ENCODE measurements at places on chromosomes 5 and 9.

GRCh38 chr5:35785601-35786085, 71.0 kb upstream of the IL7R start:
- no peak for DNase-seq

DNA sequence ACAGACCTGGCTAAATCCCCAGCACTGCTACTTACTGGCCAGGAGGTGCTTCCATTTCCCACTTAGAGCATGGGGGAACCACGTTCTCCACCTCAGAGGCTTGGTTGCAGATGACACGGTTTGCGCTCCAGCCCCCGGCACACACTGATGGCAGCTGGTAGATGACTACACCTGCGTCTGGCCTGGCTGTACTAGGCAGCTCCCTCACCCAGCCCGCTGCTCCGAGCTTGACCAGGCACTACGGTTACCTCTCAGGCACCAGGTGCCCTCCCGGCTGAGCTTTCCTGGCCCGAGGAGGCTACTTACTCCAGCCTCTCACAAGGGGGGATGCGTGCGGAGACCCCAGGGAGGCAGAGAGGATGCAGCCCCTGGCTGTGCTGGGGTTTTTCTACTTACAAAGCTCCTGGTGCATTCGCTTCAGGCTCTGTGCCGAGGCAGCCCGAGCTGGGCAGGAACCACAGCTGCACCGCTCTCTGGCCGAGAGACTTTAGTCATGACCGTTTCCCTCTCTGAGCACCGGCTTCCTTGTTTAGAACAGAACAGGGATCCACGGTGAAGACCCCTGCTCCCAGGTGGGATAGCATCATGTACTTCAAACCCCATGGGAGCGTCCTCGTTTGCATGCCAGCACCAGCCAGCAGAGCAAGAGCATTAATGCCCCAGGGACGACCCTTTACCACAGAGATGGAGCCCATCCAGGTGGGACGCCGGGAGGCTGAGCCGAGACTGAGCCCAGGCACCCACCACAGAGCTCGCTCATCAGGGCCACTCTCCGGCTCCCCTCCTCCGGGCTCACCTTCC, 7.6 kb upstream of the GBGT1 start:
- DNase-seq: no peak

- no peak for DNase-seq
These were observed 11.9 kb downstream of the LPCAT1 start for GRCh38 chr5:1511651-1512540.

DNA sequence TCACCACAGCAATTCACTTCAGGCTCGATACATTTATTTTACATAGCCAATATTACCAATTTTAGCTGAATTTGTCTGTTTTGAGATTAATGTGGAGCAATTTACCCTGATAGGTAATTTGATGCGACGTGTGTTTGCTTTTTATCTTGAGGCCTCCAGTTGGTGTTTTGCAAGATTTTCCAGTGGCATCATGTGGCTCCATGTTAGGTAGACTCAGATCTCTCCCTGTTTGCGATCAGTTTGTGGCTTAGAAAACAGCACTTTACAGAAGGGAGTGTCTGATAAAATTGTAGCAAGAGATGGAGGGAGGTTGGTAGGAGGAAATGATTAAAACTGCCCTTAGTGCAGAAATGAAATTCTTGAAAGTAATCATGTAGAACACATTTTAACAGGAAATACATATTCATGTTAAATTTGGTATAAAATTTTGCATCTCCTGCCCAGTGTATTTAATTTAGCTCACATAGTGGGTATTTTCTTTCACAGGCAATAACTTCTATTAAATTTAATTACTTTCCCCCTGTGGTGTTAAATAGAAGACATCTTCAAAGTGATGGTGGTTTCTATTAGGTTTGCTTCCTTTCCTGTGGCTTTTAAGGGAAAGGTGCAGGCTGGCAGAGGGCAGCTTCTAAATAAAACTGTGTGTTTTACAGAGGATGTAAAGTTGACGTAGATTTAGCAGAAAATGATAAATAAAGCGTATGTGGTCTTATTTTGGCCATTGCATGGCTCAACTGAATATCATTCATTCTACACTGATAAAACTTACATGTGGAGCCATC, 135.8 kb downstream of the KDM4C start:
- DNase-seq: no peak

DNA sequence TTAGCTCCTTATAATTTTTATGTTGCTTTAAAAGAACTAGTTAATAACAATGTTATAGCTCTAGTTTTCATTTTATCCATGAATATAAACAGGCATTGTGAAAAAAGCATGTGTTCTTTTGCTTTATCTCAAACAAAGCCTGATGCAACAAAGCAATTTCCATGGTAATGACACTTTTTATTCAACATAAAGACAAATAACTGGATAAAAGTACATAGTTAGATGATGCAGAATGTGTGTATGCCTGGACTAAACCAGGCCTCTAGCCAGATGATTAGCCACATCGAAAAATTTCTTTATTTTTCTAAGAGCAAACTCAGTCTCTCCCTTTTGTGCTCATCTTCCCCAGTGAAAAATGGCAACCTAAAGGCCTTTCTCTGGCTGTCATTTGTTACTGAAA, 125.6 kb upstream of the TARS1 start:
- no peak for DNase-seq

GRCh38 chr5:57450991-57451876, 31.4 kb downstream of the ACTBL2 start:
- DNase-seq: no peak

DNA sequence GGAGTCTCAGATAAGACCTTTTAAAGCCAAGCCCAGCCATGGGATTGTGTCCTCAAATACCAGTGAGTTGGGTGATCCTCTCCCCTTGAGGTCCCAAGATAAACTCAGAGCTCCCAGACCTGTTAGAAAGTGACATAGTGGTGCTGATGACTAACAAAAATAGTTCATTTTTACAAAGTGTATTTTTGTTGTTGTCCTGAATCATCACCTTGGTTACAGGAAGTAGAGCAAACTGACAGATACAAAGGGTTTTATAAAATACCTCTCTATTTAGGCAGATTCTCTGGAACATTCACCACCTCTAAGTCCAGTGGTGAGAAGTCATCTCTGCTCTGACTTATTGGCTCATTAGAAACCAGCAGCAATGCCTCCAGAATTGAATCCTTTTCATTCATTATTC, 259.3 kb downstream of the CEMIP2 start:
- no peak for DNase-seq

- DNase-seq: no peak
These were observed 9.8 kb upstream of the PRRX2 start for GRCh38 chr9:129655696-129656095.

- no peak for DNase-seq
These were observed 37.9 kb downstream of the ADRB2 start for GRCh38 chr5:148864113-148864841.

DNA sequence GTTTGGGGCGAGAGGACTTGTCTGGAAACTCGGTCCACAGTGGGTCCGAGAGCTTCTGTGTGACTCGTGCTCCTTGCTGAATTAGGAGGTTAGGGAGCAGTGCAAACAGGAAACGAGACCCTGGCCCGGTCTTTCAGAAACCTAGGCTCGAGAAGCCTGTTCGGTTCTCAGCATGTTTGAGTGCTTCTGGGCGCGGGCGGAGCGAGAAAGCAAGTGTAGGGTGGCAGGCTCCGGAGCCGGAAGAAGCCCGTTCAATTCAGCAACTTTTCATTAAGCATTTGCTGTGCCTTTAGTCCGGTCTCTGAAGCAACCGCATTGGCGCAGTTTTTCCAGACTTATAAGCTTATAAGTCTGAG, 547 bp downstream of the CLTA start:
- no peak for DNase-seq

GRCh38 chr9:18327121-18327520, 146.8 kb upstream of the ADAMTSL1 start:
- DNase-seq: no peak

DNA sequence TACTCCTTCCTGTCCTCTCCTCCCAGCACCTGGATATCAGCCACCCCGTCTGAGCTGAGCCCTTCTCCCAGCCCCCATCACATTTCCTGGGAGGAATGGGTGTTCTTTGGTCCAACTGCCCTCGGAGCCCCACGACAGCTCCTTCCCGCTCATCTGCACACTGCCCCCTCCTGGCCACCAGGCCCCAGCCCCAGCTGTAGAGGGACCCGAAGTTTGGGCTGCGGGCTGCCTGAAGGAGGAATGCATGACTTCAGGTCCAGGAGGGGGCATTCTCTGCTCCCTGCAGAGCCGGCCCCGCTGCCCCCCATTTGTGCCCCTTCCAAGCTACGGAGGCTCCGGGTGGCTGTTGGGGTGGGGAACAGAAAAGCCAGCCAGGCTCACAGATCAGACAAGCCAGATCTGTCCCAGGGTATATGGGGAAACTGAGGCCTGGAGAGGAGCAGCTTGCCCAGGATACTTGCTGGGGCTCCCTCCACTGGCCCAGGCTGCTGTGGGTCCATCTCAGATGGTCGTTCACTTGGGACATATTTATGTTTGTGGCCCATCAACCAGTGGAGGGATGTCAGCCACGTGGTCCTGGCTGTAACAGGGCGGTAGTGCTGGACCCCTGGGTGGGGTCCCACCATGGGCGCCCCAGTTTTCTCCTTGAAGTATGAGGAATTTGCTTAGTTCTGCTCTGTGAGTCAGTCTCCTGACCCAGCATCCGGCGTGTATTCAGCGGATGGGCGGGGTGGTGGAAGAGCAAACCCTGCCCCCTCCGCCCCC, 33.1 kb downstream of the DAB2IP start:
- no peak for DNase-seq

DNA sequence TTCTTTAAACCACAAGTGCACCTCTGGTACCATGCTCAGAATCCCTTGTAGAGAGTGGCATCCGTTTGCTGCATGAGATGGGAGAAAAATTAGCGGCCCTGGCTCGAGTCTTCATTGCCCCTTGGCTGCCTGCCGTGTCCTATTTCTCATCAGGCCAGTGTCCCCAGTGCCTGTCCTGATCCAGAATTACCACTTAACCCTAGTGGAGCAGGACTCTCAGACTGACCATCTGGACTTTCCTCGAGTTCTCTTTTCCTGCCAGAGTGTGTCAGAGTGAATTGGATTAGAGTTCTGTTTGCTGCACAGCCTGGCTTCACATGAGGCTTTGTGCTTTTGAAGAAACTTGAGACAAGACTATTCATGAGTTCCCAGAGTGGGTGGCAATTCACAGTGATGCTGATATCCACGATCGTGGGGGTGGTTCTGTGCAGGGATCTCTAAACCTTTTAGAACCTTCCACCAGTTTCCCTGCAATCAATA, 92.6 kb downstream of the C9orf152 start:
- DNase-seq: no peak

DNA sequence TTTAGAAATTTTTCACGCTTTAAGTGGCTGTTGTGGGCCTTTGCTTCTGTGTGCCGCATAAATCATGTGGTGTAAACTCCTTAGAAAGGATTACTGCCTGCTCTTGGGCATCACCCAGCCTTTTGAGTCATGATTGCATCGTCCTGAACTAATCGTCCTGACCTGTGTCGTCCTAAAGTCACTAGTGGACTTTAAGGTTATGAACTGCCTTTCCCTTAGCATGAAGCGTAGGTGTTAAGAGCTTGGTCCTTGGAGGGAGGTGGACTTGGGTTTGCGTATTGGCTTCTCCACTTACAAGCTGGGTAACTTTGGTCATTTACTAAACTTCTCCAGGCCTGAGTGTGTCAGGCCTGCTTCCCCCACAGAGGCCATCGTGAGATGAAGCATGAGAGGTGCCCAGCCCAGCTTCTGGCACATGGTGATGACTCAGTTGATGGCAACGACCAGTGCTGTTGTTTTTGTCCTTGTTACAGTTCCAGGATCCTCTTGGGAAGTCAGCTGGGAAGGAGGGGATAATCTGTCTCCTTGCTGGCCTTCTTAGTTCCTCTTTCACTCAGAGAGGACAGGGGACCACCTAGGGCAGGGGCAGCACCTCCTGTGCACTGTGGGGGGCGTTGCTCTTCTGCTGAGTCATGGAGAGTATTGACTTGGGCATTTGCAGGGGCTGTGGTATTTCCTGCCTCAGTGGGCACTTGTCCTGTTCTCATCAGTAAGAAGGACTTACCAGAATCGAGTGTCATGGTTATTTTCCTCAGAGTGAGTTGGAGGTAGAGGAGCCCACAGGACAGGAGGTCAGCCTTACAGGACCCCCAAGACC, 54.2 kb upstream of the NCS1 start:
- no peak for DNase-seq

GRCh38 chr5:73663161-73663859, 37.3 kb downstream of the ARHGEF28 start:
- no peak for DNase-seq

DNA sequence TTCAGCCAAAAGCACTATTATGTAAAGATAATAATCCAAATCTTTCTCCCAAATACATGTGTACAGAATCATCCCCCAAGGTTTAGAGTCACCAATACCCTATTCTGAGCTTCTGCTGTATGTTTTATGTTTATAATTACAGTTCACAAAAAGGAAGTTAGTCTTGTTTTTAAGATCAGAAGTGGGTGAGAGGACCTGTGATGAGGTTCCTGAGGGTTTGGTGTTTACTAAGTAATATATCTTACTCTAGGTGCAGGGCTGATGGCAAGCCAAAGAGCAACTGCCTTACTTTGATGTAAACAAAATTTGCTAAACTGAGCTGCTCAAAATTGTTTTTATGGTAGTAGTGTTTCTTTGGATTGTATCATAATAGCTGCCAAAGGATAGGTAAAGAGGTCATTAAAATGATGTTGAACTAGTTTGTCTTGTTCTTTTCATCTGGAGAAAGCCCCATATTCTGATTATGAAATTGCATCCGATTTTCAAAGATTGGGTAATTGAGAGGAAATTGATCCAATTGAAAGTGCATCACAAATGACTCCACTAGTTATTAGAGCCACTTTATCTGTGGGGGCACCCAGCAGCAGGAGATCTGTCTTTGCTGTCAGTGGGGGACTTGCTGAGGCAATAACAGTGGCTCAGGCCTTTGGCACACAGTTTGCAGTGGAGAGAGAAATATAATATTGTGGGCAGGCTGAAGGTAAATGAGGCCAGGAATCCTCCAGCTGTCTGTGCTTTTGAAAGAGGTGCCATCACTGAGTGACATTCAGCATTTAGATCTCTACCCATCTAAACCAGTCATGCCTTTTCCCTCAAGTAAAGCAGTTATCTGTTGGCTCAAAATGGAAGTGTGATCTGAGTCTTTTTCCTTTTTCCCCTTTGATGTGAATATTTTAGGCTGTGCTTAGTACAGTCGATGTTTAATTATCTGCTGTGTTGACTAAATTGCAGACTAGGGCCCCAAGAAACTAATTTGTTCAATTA, 14.1 kb downstream of the TRIM32 start:
- no peak for DNase-seq

DNA sequence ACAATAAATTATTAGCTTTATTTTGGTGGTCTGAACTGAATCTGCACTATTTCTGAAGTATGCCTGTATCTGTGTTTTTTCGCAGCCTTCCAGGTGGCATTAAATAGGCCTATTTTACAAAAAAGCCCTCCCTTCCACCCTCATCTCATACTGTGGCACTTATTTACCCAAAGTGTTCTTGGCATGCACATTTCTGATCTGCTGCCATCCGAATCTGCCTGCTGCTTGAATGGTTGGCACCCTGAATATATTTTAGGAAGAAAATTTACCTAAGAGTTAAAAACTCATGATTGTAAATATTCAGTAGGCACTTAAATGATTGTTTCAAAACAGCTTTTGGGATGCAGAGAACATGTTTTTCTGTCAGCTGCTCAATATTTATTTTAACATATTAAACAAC, 150.1 kb downstream of the SLC28A3 start:
- DNase-seq: no peak

GRCh38 chr9:32550150-32550561, 2.0 kb upstream of the SMIM27 start:
- DNase-seq: no peak

GRCh38 chr5:38426490-38426889, 130.0 kb downstream of the LIFR start:
- no peak for DNase-seq

- DNase-seq: no peak
These were observed 98.4 kb upstream of the MVB12B start for GRCh38 chr9:126228111-126228780.

Measured in SIG-M5 (cell line).